Hindlimb muscle (tissue), 1 donor: ENCODE measurements at places on chromosomes 1 and 21. TPM values are rescaled to one million over a fixed set of nuclear protein-coding genes. Genes with fewer than 3 reads are reported as not detected.

DCST2 gene
- polyA plus RNA-seq = 2.1 TPM

OLIG2 gene
- polyA plus RNA-seq = not detected

RXFP4 gene
- 0.36 TPM for polyA plus RNA-seq

BARHL2 gene
- not detected for polyA plus RNA-seq

SHISAL2A gene
- 5.5 TPM for polyA plus RNA-seq

DNA sequence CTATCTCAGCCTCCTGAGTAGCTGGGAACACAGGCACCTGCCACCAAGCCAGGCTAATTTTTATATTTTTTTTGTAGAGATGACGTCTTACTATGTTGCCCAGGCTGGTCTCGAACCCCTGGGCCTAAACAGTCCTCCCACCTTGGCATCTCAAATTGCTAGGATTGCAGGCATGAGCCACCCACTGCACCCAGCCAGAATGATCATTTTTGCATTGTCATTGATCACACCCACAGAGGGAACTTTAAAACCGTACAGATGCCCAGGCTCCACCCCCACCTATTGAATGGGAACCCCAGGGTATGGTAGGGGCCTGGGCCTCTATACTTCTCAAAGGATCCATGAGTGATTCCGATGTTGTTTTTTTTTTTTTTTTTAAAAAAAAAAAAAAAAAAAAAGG, 36.7 kb downstream of the ETNK2 start:
- DNase-seq = no peak

DNA sequence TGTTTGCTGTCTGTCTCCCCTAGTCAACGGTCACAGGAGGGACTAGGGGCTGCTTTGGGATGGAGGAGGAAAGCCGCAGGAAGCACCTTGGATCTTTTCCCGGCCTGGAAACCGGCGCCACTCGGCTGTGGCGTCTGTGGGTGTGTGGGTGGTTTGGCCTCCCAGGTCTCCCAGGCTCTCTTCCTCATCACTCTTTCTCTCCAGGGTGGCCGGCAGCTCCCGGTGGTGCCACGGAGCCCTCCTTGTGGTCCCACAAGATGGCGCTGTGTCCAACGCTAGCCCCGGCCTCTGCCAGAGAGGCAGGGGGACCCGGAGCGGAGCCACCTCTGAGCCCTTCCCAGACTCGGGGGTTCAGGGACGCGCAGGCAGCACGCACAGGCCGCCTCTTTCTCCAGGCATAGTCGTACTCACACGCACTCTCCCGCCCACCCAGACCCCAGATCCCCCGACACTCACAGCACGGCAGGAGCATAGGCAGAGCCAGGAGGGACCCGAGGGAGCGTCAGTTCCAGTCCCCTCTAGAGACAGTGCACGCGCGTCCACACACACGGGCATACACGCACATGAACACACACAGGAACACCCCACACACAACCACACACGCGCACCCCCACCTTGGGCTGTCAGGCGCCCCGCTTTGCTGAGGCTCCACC, 31.2 kb downstream of the CDCP2 start:
- DNase-seq = peak; percentile 78

- no peak for DNase-seq
Observed at GRCh38 chr1:227888404-227889046, 59.2 kb downstream of the WNT9A start.

- DNase-seq = no peak
Observed at GRCh38 chr1:228958121-228958520, 222.8 kb downstream of the RHOU start.

GRCh38 chr21:35119501-35120047, 70.5 kb upstream of the RUNX1 start:
- no peak for DNase-seq

- no peak for DNase-seq
Observed at GRCh38 chr1:161838362-161838761, 72.2 kb downstream of the ATF6 start.

- DNase-seq = no peak
Observed at GRCh38 chr1:198683449-198683848, 44.6 kb downstream of the PTPRC start.

DNA sequence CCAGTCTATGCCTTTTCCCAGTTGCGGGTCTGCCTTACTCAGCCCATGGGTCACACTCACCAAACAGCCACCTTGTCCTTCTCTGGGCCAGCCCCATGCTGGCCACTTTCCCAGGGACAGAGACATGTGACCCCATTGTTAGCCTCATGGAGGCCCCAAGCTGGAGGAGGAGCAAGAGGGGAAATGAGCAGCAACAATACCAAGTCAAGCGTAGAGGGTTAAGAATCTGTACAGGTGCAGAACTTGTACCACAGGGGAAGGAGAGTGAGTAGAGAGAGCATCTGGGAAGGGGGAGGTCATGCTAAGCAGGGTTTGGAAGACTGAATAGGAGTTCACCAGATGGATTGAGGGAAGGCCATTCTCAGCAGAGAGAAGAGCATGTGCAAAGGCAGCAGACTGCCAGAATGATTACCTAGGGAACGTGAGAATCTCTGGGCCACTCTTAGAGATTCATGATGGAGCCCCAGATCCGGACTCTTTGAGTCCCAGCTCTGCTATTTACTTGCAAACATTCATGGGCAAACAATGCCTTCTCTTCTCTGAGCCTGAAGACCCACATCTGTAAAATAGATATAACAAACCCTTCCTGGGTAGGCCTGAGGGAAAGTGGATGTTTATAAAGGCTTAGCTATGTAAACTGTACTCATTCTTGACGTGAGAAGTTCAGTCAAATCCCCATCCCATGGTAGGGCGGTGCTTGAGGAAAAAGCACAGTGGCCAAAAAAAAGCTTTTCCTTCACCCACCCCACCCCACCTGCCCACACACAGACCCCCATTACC, 2.8 kb upstream of the SLC2A1 start:
- no peak for DNase-seq

- peak; percentile 55 for DNase-seq
Observed at GRCh38 chr1:235503403-235504121, 690 bp downstream of the B3GALNT2 start.

- no peak for DNase-seq
Observed at GRCh38 chr1:232600424-232601258, 29.3 kb downstream of the SIPA1L2 start.

- DNase-seq = no peak
Observed at GRCh38 chr1:3359756-3360440, 94.6 kb upstream of the ARHGEF16 start.

DNA sequence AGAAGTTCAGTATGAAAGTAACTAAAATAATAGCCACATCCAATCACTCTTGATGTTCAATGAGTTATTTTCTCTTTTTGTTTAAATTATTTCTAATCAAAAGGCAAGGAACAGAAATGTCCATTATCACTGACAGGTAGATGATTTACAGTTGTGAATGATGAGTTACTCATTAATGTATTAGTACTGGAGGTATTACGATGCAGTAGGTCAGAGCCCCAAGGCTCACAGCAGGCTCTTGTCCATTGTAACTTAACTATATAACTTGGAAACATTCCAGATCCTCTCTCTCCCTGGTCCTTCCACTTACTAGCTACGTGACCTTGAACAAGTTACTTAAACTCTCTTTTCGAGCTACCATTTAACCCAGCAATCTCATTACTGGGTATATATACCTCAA, 39.5 kb downstream of the CRB1 start:
- no peak for DNase-seq

GRCh38 chr1:26429721-26430120, 2.4 kb upstream of the DHDDS start:
- DNase-seq = no peak
